Activated CD8-positive, alpha-beta T cell treated with anti-CD3 and anti-CD28 coated beads, Interleukin-2, amount 10 ng/mL, durations not matched to agents 7 days and 5 days (primary cell): ENCODE measurements at places on chromosomes 6 and 20.
A peak's percentile ranks its signal among the peaks of the same experiment; 100 is the strongest.

- peaks cover 9% of the 10 kb centered on the region for H3K36me3 ChIP-seq
- no peak overlapping the region for H3K4me3 ChIP-seq
- H3K27ac ChIP-seq, result no peak overlapping the region
- peaks cover 17% of the 10 kb centered on the region for H3K4me1 ChIP-seq
- H3K27me3 ChIP-seq, result no peaks in the 10 kb centered on the region
- DNase-seq, result no peak
Measured at GRCh38 chr20:59223182-59223601, 59.6 kb downstream of the ZNF831 start.

GRCh38 chr6:41955412-41955811 is 13.8 kb upstream of the CCND3 start:
- peaks cover 16% of the 10 kb centered on the region for H3K36me3 ChIP-seq
- peaks cover 57% of the 10 kb centered on the region for H3K4me1 ChIP-seq
- H3K27ac ChIP-seq, result no peak overlapping the region
- no peak overlapping the region for H3K4me3 ChIP-seq
- DNase-seq, result no peak
- no peaks in the 10 kb centered on the region for H3K27me3 ChIP-seq

GRCh38 chr6:149259753-149260152 is 57.8 kb upstream of the TAB2 start:
- H3K27ac ChIP-seq, result no peak overlapping the region
- H3K4me3 ChIP-seq, result no peak overlapping the region
- DNase-seq, result no peak
- H3K27me3 ChIP-seq, result no peaks in the 10 kb centered on the region
- H3K4me1 ChIP-seq, result peaks cover 42% of the 10 kb centered on the region

- peaks cover 9% of the 10 kb centered on the region for H3K4me1 ChIP-seq
- H3K27ac ChIP-seq, result no peak overlapping the region
- no peaks in the 10 kb centered on the region for H3K36me3 ChIP-seq
Measured at GRCh38 chr20:48339986-48340882, 487.6 kb downstream of the PREX1 start.

DNA sequence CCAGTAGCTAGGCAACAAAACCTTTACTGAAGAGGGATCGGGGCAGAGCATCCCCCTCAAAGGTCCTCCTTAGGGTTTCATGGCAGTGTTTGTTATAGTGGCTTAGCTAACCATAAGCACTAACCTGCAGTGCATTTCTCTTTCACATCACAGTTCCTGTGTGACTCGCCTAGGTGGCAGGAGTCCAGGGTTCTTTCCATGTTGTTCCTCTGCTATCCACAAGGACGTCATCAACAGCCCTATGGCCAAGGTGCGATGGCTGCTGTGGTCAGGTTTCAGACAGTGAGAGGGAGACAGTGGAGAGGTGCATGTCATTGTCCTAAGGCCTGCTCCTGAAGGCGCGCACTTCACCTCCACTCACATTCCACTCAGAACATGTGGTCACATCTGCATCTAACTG is 38.8 kb upstream of the FOXA2 start:
- H3K4me3 ChIP-seq, result no peak overlapping the region
- no peaks in the 10 kb centered on the region for H3K27me3 ChIP-seq
- no peak overlapping the region for H3K27ac ChIP-seq
- DNase-seq, result no peak
- no peaks in the 10 kb centered on the region for H3K36me3 ChIP-seq

GRCh38 chr20:59908855-59909254 is 24.6 kb downstream of the SYCP2 start:
- no peak overlapping the region for H3K27ac ChIP-seq
- no peak for DNase-seq
- H3K27me3 ChIP-seq, result peaks cover 3% of the 10 kb centered on the region
- H3K4me3 ChIP-seq, result no peak overlapping the region
- no peaks in the 10 kb centered on the region for H3K36me3 ChIP-seq

DNA sequence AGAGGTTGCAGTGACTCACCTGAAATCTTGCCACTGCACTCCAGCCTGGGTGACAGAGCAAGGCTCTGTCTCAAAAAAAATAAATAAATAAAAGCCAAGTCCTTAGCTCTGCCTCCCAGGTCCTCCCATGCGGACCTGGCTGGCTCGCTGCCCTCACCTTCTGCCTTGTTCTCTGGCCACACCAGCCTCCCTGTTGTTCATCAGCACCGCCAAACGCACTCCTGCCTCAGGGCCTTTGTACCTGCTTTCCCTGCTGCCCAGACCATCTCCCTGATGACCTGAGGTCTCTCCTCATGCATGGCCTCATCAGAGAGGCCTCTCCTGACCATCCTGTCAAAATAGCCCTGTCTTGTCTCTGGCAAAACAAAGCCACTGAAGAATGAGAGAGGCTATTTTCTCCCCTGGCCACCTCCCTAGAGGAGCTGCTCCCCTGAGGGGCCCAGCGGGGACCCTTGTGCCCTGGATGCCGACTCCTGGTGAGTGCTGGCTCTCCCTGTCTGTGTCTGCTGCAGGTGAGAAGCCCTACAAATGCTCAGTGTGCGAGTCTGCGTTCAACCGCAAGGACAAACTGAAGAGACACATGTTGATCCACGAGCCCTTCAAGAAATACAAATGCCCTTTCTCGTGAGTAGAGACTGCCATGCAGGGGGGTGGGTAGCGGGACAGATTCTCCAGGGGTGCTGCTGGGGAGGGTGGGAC is 22.6 kb upstream of the CHMP4B start:
- H3K4me1 ChIP-seq, result peaks cover 32% of the 10 kb centered on the region
- no peaks in the 10 kb centered on the region for H3K36me3 ChIP-seq
- no peaks in the 10 kb centered on the region for H3K27me3 ChIP-seq
- no peak overlapping the region for H3K4me3 ChIP-seq
- H3K27ac ChIP-seq, result peak overlapping the region; percentile 74
- DNase-seq, result no peak

DNA sequence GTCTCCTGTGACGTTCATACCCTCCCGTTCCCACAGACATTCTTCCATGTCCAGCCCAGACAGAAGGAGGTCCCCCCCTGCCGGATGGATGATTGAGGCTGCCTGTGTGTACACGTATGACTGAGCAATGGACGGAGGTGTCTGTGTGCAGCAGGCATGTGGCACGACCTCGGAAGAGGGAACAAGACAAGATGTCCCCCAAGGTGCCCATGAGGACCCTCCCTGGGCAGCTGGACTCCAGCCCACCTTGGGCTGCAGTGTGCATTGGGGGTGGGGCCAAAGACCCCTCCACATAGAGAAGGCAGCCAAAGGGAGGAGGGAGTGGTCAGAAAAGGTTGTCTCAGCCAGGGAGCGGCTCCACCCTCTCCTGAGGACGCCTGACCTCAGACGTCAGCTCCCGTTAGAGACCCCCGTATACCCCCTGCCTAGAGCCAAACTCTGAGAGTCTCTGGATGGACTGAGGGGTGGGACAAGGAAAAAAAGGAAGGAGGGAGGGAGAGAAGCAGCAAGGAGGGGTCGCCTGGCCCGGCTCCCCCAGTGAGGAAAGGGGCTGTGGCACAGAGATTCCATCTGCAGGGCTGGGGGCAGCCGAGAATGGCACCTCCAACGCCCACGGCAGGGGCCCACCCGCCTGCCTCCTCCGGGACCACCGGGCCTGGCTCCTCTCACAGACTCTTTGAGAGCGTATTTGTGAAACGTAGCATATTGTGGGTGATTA is 92.9 kb upstream of the BHLHE23 start:
- no peaks in the 10 kb centered on the region for H3K27me3 ChIP-seq
- peaks cover 8% of the 10 kb centered on the region for H3K4me1 ChIP-seq
- H3K27ac ChIP-seq, result no peak overlapping the region
- DNase-seq, result no peak

DNA sequence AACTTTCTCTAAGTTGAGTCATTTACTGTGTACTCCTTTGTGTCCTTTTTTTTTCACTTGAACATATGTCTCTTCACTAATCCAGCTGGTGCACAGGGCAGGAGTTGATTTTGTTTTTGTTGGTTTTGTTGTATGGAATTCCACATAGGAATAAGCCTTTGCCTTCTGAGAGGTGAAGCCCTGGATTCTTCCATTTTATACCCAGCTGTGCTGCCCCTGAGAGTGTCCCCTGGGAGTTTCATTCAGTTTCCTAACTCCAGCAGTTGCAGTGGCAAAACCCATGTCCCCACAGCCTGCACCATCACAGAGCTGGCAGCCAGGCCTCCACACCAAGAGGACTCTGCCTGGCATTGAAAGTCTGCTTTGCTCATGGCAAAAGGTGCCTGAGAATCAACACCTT is 107.3 kb upstream of the SYNDIG1 start:
- H3K27ac ChIP-seq, result no peak overlapping the region
- DNase-seq, result no peak
- no peak overlapping the region for H3K4me3 ChIP-seq
- H3K36me3 ChIP-seq, result no peaks in the 10 kb centered on the region
- H3K27me3 ChIP-seq, result peaks cover 7% of the 10 kb centered on the region

GRCh38 chr6:87690441-87690840 is 11.6 kb downstream of the AKIRIN2 start:
- no peaks in the 10 kb centered on the region for H3K27me3 ChIP-seq
- H3K27ac ChIP-seq, result no peak overlapping the region
- DNase-seq, result no peak
- peaks cover 33% of the 10 kb centered on the region for H3K36me3 ChIP-seq

DNA sequence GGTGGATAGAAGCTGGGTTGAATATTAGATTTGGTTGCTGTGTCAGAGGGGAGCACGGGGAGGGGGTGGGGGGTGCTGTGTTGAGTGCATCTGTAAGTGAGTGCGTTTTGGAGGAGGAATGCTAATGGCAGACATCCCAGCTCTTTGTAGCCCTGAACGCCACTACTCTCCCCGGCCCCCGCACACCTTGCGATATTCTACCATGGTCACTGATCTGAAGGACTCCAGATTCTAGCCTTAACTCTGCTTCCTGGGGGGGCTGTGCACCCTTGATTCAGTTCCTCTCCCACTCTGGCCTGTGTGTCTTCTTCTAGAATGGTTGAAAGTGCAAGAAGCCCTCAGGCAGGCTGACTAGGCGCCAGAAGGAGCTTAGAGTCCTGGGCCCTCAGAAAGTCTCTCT is 7.1 kb downstream of the GLP1R start:
- H3K27ac ChIP-seq, result no peak overlapping the region
- peaks cover 16% of the 10 kb centered on the region for H3K4me1 ChIP-seq
- DNase-seq, result no peak
- peaks cover 11% of the 10 kb centered on the region for H3K27me3 ChIP-seq

DNA sequence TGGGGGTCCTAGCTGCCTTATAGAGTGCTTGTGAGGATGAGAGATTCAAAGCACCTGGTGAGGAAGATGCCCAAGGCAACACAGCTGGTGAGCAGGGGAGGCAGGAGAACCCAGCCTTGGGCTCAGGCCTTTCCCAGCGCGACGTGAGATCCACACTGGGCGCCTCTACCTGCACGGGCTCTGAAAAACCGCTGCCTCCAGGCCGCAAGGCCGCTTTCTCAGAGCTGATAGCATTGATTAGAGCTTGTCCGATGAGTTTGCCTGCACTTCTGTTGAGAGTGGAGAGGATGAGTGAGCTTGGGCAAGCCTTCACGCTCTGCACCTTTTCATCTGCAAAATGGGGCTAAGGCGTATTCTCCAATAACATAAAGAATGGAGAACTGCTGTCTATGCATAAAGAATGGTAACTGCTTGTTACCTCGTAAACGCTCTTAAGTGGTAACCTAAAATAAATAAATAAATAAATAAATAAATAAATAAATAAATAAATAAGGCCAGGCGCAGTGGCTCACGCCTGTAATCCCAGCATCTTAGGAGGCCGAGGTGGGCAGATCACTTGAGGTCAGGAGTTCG is 916 bp downstream of the PABPC1L start:
- H3K4me1 ChIP-seq, result peaks cover 54% of the 10 kb centered on the region
- DNase-seq, result no peak
- peak overlapping the region; percentile 64 for H3K27ac ChIP-seq
- peaks cover 62% of the 10 kb centered on the region for H3K36me3 ChIP-seq
- peak overlapping the region; percentile 85 for H3K4me3 ChIP-seq
- H3K27me3 ChIP-seq, result no peaks in the 10 kb centered on the region

DNA sequence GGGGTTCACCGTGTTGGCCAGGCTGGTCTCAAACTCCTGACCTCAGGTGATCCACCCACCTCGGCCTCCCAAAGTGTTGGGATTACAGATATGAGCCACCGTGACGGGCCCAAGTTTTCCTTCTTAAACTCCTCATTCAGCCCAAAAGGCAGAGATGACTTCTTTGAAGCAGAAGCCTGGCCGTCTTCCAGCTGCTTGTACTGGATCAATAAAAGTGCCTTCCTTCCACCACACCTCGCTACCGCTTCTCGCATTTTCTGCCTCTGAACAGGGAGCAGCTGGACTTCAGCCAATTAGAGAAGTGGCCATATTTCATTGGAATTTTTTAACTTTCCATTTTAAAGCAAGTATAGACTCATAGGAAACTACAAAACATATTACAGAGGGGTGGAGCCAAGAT is 241.1 kb downstream of the PREX1 start:
- no peaks in the 10 kb centered on the region for H3K36me3 ChIP-seq
- H3K4me1 ChIP-seq, result no peaks in the 10 kb centered on the region

DNA sequence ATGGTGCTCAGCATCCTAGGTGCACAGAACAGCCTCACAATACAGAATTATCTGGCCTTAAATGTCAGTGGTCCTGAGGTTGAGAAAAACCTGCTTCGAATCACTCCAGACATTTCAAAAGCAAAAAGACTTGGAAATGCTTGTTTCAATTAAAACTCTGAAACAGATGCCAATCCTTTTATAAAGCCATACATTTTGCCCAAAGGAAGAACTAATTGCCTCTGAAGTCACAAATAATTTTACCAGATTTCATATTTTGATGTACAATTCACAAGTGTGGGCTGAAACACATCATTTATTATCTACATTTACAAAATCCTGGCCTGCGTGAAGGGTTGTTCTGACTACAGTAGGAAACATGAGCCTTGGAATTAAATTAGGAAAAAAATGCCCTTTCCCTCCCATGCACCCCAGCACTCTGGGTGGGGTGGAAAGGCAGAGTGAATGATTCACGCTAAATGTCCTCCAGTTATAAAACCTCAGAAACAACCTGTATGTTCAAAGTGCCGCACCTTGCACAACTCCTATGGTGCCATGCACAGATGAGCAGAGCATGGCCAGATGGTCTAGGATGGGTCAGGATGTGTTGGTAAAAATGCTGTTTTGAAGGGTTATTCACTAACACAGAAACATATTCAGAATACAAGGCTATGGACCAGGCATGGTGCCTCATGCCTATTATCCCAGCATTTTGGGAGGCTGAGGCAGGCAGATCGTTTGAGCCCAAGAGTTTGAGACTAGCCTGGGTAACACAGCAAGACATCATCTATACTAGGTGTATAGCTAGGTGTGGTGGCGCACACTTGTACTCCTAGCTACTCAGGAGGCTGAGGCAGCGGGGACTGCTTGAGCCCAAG is 87.0 kb downstream of the ZMYND8 start:
- peaks cover 45% of the 10 kb centered on the region for H3K36me3 ChIP-seq
- DNase-seq, result no peak
- no peak overlapping the region for H3K27ac ChIP-seq
- H3K4me3 ChIP-seq, result no peak overlapping the region
- H3K27me3 ChIP-seq, result no peaks in the 10 kb centered on the region
- peaks cover 36% of the 10 kb centered on the region for H3K4me1 ChIP-seq
